ENCODE measurements at places on chromosomes 3 and 15.

DNA sequence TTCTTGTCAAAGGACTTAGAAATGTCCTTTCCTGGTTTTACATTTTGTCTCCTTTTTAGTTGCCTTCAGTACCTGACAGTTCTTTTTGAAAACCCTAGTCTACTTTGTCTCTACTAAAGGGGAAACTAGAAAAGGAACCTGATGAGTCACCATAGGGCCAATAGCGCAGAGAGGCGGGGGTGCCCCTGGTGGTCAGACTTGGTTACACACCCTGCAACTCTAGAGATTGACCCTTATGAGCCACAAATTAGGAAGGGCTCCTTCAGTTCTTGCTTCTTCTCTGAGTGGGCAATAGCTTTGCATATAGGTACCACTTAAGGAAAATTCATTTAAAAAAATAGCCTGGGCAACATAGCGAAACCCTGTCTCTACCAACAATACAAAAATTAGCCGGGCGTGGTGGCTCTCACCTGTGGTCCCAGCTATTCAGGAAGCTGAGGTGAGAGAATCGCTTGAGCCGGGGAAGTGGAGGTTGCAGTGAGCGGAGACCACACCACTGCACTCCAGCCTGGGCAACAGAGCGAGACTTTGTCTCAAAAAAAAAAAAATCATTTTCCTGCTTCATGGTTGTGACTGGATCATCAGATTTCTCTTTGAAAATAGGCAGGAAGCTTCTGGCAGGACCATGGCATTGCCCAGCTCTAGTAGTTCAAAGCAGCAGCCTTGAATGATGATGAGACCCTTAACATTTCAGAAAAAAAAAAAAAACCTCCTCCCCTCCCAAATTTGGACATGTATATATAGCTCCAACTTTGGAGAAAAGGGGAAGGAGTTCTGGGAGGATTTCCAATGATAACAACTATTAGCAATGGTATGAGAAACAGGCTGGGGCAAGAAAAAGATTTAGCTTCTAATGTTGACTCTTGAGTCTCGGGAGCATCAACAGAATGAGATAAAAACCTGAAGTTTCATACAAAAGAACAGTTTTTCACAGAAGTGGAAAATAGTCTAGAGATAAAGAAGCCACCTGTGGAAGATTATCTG, 45.2 kb upstream of the RASA2 start:
- peak; percentile 3 for DNase-seq

- no peak for DNase-seq
Observed at GRCh38 chr15:32691689-32692038, 26.1 kb upstream of the GREM1 start.

DNA sequence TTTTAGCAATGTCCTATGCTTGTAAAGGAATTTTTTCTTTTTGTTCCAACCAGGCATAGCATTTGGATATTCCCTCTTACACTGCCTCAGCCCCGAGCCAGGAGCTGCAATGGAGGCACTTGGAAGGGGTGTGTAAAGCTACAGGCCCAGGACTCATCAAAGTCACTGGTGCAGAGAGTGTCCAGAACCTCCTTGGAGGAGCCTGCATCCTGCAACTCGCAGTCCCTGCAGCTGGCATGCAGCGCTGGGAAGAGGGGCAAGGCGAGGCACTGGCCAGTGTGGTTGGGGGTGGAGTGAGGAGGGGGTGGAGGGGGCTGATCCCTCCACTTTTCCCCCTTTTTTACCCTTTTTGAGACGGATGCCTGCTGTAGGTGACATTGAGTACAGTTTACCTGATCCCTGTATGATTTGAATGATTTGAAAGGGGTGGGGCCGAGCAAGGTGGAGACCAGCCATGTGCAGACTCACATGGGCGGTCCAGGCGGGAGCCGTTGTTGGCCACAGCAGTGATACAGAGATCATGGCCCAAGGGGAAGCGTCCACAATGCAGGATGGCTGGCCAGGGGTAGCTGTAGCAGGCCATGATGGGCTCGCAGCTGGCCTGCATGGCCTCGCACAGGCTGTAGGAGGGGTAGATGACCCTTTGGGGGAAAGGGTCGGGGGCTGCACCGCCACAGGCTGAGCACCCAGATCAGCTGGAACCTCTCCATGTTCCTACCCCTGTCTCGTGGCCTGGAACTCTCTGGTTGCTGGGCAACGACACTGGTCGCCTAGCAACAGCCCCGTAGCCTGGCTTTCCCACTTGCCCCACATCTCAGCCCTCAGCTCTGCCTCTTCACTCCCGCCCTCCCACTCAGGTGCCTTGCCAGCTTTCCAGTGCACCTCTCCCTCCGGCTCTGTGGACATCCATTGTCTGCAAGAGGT, 7.9 kb downstream of the P4HTM start:
- DNase-seq: no peak

DNA sequence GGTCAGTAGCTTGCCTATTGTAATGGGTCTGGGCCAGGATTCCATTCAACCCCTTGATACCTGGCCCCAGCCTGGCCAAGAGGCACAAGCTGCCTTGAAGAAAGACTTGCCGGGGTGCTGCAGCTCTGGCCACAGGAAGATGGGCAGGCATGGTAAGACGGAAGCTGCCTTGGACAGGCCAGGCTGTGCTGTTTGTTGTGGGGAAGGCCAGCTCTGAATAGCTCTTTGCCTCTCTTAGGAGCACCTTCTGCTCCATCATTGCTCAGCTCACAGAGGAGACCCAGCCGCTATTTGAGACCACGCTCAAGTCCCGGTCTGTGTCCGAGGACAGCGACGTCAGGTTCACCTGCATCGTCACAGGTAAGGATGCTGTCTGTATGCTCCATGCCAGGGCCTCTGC, 10.1 kb downstream of the ALPK3 start:
- no peak for DNase-seq

GRCh38 chr3:104437131-104437750, 929.5 kb upstream of the ALCAM start:
- no peak for DNase-seq

- DNase-seq: no peak
Observed at GRCh38 chr3:30319713-30320112, 286.7 kb upstream of the TGFBR2 start.

Measured in NCI-H1930 (cell line).